NCI-H1417 treated with DMSO at 0.1 percent for 48 hours (cell line): ENCODE measurements at places on chromosomes 11 and 22.

DNA sequence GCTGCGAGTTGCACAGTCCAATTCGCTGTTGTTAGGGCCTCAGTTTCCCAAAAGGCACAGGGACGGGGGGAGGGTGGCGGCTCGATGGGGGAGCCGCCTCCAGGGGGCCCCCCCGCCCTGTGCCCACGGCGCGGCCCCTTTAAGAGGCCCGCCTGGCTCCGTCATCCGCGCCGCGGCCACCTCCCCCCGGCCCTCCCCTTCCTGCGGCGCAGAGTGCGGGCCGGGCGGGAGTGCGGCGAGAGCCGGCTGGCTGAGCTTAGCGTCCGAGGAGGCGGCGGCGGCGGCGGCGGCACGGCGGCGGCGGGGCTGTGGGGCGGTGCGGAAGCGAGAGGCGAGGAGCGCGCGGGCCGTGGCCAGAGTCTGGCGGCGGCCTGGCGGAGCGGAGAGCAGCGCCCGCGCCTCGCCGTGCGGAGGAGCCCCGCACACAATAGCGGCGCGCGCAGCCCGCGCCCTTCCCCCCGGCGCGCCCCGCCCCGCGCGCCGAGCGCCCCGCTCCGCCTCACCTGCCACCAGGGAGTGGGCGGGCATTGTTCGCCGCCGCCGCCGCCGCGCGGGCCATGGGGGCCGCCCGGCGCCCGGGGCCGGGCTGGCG is at the start of gene BCR:
BCR (plus strand) TSS at position 209 of the 592 bp plus-strand sequence. CDS start 452 bp downstream, outside the sequence.
- no peak for DNase-seq

GRCh38 chr11:104435494-104435893 is 271.5 kb upstream of the PDGFD start:
- no peak for DNase-seq

- DNase-seq: no peak
Observed at GRCh38 chr22:49296561-49296960, 531.1 kb downstream of the BRD1 start.

DNA sequence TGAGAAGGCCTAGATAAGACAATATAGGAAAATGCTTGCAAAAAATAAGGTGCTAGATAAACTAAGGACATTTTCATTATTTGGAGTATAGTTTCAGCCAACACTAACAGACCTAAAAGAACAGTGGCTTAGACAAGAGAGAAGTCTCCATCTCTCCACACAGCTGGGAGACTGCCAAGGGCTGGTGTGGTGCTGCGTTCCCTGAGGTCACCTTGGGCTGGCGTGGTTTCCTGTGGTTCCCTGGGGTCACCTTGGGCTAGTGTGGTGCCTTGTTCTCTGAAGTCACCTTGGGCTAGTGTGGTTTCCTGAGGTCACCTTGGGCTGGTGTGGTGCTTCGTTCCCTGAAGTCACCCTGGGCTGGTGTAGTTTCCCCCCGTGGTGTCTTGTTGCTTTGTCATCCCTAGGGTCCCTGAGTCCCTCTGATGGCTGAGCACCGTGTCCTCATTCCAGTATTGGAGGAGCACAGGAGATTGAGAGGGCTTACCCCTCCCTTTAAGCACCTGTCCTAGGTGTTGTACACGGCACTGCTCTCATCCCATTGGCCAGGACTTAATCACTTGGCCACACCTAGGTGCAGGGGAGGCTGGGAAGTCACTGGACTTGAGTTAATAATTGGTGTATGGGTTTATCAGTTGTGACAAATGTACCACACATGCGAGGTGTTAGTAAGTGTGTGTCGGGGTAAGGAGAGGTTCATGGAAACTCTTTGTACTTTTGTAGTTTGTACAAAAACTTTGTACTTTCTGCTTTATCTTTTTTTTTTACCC is 14.9 kb downstream of the SAMM50 start:
- DNase-seq: no peak

DNA sequence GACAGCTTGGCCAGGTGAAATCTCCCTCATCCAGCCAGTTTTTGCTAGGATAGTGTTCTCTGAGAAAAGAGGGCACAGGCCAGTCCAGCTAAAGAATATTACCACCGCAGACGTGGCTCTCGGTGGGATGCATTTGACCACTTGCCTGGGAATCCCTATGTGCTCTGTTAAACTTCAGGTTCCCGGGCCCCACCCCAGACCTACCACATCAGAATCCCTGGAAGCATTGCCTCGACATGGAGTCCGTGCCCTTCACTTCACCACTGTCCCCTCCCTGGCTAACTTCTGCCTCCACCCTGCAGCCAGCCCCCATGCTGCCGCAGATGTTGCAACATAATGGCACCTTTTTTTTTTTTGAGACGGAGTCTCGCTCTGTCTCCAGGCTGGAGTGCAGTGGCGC is 56.9 kb upstream of the EMID1 start:
- DNase-seq: no peak

DNA sequence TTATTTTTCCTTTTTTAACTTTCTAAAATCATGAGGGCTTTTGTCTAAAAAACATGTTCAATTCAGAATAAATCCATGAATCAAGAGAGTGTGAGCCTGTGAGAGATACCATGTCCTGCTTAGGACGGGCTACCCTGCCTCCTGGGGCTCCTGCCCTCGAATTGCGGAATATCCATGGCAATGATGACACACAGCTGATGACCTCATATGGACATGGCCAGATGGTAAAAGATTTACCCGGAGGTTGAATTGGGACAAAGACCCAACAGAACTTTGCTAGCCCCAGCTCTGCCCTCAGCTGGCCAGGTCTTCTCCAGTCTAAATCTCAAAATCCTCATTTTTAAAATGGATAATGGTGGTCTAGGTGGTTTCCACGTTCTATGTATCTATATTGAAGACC is 538.1 kb upstream of the API5 start:
- DNase-seq: no peak

DNA sequence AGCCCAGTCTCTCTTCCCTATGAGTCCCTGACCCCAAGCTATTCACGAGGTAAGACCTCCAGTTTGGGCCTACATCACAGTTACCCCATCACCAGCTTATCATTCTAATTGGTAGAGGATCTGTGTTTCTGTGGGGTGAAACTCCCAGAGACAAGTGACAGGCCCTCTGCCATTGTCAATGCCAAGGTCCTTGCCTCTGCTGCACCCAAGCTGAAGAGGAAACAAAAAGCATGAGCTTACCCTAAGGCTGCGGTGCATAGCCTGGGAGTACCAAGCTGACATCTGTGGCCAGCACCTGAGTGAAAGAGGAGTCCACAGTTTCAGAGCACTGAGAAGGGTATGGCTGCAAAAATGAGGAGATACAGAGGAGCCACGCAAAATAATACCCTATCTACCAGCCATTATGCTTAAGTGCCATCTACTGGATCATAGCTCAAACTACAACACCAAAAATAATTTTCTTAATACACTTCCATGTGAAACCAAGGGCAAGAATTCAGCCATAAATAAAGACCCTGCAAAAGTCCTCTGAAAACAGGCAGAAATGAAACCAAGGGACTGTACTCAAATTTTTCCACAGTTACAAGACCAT is 62.3 kb upstream of the ANO5 start:
- DNase-seq: peak; percentile 6

DNA sequence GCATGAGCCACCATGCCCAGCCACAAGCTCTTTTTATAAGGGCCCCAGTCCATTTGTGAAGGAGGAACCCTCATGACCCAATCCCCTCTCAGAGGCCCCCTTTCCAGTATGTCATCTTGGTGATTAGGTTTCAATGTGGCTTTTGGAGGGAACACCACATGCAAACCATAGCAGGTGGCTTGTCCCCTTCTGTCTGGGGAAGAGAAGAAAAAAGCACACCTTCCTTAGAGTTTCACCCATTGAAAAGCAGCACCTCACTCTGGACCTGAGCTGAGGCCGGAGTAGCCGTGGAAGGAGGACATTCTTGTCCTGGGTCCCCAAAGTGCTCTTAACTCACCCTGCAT is 25.4 kb downstream of the NEAT1 start:
- DNase-seq: no peak

- DNase-seq: no peak
Observed at GRCh38 chr22:28239941-28240340, 320.9 kb upstream of the PITPNB start.

GRCh38 chr11:47393163-47394049 is 15.0 kb upstream of the SLC39A13 start:
- no peak for DNase-seq

DNA sequence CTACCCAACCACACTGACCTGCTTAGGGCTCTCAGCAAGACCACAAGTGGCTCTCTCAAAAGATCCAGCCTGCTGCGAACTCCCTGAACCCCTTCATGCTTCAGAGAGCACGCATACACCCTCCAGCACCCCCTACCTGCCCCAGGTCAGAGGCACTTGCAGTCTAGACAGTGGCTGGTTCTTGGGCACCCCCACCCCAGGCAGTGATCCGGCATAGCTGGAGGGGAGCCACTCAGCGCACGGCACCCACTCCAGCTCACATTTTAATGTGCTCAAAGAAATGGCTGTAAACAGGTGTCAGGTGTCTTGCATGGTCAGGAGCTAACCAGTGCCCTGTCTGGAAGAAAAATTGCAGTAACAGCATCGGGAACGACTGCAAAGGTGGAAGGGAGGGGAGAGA is 140.8 kb downstream of the PKNOX2 start:
- DNase-seq: no peak

GRCh38 chr22:43772831-43773230 is 39.3 kb downstream of the EFCAB6 start:
- no peak for DNase-seq

DNA sequence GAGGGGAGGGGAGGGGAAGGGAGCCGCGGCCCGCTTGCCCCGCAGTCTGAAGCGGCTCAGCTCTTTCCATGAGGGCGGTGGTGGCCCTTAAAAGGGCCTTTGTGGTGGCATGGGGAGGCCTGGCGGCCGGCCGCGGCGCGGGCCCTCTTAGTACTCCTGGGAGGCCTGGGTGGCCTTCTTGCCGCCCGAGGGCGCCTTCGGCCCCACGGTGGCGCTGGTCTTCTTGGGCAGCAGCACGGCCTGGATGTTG is 6.9 kb downstream of the DPAGT1 start:
- peak; percentile 19 for DNase-seq

- DNase-seq: no peak
Observed at GRCh38 chr11:75285776-75286360, 45.3 kb downstream of the TPBGL start.

DNA sequence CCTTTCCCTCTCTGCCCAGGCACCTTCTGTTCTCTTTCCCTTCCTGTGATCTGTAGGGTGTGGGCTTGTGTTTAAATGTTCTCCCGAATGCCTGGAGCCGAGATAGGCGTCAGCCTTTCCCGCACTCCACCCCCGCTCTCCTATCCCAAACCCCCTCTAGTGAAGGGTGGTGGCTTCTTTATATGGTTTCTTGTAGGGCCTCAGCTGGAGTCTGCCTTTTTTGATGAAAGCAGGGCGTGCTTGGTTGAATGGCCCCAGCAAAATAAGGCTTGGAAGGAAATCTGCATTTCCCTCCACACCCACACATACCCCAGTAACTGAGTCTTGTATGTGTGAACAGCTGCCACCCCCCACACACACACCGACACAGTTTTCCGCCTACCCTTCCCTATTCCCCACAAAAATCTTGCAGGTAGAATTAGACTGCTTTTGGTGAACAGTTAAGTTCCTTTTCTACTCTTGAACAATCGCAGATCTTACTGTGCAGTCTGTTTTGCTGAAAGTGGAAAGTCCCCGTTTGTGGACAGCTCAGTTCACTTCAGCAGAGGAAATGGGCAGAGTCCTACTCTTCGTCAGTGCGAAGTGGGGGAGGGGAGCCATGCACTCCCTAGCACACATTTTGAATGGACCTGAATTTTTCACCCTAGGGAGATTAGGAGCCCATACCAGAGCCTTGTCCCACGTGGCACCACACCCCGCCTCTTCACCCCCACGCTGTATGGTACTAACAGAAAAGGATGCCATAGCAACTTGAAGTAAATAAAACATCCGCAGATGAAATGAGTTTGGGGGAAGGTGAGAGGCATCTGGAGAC is 25.5 kb upstream of the GRK2 start:
- no peak for DNase-seq

GRCh38 chr11:6746086-6746618 is 25.6 kb downstream of the OR2AG2 start:
- no peak for DNase-seq
